ENCODE measurements at places on chromosomes 6 and 20. TPM values are rescaled to one million over a fixed set of nuclear protein-coding genes. Genes with fewer than 3 reads are reported as not detected.

ZNF512B gene
- 13.3 TPM for total RNA-seq

CCM2L gene
- not detected for total RNA-seq

DNA sequence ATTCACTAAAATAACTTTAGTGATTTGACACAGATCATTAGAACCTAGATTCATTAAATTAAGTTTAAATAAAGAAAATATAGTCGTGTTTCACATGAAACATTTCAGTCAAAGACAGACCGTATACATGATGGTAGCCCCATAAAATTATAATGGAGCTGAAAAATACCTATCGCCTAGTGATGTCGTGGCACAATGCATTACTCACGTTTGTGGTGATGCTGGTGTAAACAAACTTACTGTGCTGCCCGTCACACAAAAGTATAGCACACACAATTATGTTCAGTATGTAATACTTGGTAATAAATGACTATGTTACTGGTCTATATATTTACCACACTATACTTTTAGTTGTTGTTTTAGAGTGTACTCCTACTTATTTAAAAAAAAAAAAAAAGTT is 17.3 kb downstream of the DST start:
- DNase-seq, result no peak

GRCh38 chr6:127686084-127686483 is 109.1 kb downstream of the C6orf58 start:
- no peak for DNase-seq

GRCh38 chr20:4763261-4763660 is 41.6 kb downstream of the PRND start:
- no peak for DNase-seq

TRIM15 gene
- not detected for total RNA-seq

DNA sequence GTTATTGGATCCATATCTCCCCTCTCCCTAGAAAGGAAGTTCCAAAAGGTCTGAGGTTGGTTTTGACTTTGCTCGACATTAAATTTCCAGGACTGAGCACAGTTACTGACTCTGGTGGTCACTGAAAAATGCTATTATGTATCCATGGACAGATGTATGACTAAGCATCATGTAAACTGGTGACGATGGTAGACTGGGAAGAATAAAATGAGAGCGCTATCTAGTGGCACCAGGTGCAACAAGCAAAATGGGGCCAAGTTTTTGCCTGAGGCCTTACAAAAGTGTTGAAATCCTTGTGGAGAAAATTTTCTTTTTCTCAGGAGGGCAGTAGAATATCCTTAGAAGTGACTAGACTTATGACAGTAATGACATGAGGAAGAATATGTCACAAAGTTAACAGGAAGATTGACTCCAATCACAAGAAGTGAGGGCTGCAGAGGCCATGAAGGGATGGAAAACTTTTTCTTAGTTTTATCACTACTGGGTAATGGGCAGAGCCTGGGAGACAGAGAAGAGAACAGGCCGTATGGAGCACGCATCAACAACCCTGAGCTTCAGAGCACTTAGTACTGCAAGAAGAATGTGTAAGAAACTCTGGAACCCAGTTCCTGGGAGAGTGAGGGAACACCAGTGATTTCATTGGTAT is 88.9 kb upstream of the ELOVL5 start:
- DNase-seq, result peak; percentile 70

DNA sequence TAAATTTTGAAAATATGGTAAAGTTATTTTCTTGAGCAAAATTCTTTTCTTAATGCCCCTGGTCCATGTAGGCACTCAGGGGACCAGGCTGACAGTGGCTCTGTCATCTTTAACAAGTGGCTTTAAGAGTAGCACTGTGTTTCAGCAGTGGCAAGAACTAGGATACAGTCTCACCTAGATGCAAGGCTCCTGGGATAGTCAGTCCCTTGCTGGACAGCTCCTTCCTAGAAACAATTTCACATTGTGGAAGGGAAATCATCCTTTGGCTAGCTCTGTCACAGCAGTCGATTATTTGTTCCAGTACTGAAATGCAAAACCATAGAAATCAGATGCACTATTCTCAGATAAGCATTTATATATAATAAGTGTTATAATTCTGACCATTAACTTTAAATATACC is 175.4 kb upstream of the KCNQ5 start:
- DNase-seq, result peak; percentile 18

GRCh38 chr20:47468290-47469050 is 33.2 kb upstream of the NCOA3 start:
- DNase-seq, result no peak

GRCh38 chr6:84309336-84309735 is 81.9 kb upstream of the CEP162 start:
- DNase-seq, result no peak

- DNase-seq, result peak; percentile 10
These were observed 20.4 kb downstream of the ZNF184 start for GRCh38 chr6:27452496-27452897.

DNA sequence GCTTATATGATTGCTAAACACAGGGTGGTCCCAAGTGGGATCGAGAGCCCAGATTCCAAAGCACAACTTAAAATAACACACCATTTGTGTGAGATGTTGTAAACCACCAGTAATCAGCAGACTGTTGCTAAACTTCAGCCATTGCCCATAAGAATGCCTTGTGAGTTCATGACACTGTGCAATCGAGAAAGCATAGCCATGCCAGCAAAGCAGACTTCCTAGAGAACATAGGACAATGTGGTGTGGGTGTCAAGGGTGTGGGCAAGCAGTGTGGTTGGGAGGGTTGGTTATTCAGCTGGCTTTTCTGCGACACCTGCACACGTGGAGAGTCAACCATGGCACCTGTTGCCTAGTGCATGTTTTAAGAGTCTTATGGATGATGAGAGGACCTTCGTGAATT is 16.1 kb upstream of the CALHM6 start:
- DNase-seq, result no peak

DNA sequence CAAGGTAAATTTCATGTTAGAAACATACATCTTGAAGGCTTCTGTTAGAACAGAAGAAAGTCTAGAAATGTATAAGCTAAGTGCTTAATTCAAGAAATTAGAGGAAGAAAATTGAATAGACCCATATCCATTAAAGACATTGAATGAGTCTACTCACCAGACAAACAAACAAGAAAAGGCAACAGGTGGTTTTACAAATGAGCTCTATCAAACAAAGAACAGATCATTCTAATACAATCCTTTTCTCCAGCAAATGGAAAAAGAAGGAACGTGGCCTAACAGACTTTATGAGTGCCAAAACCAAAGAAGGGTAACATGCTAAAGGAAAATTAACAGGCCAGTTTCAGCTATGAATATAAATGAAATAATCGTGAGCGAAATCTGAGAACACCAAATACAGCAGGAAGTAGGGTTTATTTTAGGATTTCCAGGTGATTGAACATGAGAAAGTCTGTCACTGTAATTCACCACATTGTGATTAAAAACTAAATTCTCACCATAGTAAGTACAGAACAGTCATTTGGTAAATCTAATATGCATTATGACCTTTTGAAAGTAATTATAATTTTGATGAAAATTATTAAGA is 22.6 kb downstream of the MTHFD1L start:
- DNase-seq, result no peak

DNA sequence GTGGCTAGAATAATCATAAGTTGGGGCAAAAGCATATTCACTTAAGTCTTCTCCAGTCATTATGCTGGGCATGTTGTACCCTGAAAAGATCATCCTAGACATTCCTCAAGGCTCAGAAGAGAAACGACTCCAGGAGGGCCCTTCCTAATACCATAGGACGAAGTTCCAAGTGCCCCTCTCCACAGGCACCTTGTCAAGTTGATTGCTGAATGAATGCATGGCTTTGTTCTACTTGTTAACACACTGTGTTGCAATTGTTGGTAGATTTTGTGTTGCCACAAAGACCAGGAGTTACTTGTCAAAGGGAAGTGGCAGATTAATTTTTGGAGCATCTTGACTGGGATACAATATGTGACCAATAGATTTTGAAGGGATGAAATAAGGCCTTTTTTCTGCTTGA is 194.3 kb upstream of the SMLR1 start:
- no peak for DNase-seq

STMN3 gene
- 2.0 TPM for total RNA-seq

DNA sequence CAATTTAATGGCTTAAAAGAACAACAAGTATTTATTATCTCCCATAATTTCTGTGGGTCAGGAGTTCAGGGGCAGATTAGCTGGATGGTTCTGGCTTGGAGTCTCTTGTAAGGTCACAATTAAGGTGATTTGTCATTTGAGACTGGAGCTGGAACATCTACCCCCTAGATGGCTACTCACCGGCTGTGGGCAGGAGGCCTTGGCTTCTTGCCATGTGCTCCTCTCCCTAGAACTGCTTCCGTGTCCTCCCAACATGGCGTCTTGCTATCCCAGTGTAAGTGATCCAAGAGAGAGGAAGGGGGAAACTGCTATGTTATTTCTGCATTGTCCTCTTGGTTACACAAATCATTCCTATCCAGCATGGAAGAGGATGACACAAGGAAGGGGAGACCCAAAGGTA is 210.2 kb upstream of the ECI2 start:
- no peak for DNase-seq

GRCh38 chr6:7323074-7323473 is 10.1 kb upstream of the SSR1 start:
- no peak for DNase-seq

DNA sequence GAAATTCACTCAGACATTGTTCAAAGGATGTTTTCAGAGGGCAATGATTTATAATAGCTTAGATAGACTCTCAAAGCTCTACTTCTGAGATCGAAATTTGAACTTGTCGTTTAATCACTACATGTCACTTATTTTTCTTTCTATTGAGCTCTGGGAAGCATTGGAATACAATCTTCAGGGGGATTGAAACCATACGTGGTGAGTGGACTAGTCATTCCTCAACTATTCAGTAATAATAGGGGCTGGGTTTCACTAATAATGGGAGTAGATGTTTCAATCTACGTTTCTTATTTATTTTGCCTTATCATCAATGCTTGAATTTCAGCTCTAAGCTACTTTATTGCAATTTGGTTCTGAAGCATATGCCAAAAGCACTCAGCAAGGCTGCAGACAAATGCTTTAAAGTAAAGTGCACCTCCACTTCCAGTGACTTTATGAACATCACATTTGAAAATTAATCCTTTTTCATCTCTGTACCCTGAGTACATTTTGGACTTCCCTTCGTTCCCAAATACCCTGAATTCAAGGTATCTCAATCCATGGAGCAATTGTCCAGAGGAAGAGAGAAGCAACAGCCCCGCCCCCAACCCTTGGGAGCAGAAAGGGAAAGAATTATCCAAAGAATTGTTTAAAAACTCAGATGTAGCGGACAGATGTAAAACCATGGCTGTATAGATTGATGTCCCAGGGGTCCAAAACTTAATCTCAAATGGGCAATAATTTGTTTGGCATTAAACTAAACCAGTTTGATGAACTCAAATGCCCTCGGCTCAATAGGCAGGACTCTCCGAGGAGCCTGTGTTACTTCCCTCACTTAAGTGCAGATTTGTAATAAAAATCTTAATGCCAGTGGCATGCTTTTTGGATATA is 68.1 kb downstream of the HFE start:
- no peak for DNase-seq

DNA sequence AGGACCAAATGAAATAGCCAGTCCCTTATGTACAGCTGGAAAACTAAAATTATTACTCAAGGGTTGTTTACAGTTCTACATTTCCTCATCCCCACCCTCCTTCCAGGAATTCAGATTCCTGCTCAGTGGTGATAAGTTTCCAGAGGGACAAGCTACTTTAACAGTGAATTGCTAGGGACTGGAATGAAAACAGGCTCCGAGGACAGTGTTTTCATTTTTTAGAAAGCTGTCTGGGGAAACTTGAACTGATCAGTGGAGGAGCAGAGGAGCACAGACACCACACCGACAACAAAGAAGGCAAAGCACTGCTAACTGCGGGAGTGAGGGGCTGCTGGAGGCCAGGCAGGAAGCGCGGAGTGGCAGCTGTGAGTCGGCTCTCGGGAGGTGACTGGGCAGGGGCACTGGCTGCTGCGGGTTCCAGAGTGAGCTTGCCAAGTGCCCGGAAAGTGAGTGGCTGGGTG is 322.2 kb downstream of the ESR1 start:
- no peak for DNase-seq

- no peak for DNase-seq
These were observed 6.3 kb upstream of the PAX1 start for GRCh38 chr20:21699216-21699508.

ZMYND8 gene
- 29.7 TPM for total RNA-seq

NR2E1 gene
- not detected for total RNA-seq

FAM184A gene
- 0.17 TPM for total RNA-seq

DNA sequence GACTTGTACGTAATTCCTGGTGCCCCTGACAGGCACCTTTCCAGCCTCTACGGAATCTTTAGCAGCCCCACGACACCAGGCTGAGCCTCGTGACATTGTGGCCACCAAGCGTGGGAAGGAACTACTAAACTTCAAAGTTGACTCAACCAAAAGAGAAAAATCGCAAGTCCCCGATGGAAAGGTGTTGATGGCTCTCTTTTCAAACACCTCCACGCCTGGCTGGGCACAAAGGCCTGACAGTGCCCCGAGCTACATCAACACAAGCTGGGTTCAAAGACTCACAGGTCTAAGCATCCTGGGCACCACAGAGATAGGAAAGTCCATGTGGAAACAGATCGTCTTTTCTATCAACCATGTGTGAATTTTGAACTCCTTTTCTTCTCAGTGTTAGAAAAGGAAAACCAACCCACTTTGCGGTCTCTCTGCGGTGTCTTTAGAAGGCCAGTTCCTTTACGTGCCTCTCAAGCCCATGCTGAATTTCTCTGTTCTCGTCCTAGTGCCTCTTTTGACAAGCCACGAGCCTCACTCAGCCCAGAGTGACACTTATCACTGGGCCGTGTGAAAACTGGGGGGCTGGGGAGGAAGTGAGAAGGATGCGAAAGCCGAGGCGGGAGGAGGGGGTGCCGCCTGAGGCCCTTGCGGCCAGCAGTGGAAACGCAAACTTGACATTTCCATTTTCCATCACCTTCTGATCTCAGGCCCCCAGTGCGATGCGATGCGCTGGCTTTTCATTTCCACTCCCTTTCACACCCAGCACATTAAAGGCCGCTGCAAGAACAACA is 59.4 kb downstream of the GFOD1 start:
- DNase-seq, result no peak

SEL1L2 gene
- not detected for total RNA-seq

C6orf15 gene
- total RNA-seq, result 0.68 TPM

BIRC7 gene
- total RNA-seq, result not detected

SLA2 gene
- total RNA-seq, result not detected

HLA-A gene
- 230 TPM for total RNA-seq

GRCh38 chr6:160662429-160662828 is 1.6 kb downstream of the LPA start:
- DNase-seq, result no peak

- peak; percentile 18 for DNase-seq
These were observed at the start of gene C6orf118 for GRCh38 chr6:165308926-165309731. Gene C6orf118, minus strand, starts transcription at chr6:165309605. Its CDS starts 19 bp downstream, at chr6:165309586.

TFAP2D gene
- not detected for total RNA-seq

DNA sequence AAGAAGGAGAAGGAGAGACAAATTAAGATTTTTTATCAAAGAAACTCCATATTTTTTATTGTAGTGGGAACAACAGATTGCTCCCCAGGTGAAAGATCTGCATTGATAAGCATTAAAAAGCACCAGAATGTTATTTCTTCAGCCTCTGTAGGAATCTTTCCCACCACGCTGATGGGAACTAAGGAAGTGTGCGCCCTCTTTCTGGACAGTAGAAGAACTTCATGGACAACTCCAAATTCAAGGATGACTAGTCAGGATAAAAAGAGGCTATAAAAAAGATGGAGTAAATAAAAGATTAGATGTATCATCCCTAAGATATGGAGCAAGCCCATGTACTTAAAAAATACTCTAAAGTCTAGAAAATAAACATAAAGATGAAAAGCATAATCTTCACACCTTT is 45.8 kb upstream of the PAK5 start:
- no peak for DNase-seq

ILRUN gene
- 64.9 TPM for total RNA-seq

PNPLA1 gene
- total RNA-seq, result not detected

GRCh38 chr6:40128127-40128526 is 193.9 kb upstream of the MOCS1 start:
- no peak for DNase-seq
